ENCODE measurements at places on chromosomes 1 and 21.
A peak's percentile ranks its signal among the peaks of the same experiment; 100 is the strongest.

DNA sequence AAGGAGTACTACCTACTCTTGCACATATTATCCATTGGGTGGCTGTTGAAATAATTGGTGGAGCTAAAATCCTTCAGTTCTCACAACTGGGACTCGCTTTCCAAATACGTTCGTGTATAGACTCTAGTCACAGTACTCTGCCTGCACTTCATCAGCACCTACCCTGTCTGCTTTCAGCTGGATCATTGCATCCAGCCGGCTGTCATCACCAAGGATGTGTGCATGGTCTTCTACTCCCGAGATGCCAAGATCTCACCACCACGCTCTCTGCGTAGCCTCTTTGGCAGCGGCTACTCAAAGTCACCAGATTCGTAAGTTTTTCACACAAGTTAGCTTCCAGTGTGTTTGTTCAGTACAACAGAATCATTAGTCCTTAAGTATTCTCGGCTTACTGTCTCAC is 37.3 kb upstream of the PGD start:
- no peak for DNase-seq

DNA sequence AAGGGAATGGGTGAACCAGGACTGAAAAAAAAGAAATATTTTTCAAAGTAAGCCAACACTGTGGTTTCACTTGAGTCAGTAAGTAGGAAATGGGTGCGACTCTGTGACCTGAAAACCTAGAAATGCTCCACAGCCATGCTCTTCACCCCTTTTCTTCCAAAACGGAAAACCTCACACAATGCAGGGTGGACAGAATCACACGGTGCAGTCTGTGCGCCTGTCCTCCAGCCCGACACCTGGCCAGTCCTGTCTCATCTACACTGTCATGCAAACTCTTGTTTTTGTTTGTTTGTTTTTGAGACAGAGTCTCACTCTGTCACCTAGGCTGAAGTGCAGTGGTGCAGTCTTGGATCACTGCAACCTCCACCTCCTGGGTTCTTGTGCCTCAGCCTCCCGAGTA is 53.3 kb downstream of the B3GALT5 start:
- no peak for DNase-seq

DNA sequence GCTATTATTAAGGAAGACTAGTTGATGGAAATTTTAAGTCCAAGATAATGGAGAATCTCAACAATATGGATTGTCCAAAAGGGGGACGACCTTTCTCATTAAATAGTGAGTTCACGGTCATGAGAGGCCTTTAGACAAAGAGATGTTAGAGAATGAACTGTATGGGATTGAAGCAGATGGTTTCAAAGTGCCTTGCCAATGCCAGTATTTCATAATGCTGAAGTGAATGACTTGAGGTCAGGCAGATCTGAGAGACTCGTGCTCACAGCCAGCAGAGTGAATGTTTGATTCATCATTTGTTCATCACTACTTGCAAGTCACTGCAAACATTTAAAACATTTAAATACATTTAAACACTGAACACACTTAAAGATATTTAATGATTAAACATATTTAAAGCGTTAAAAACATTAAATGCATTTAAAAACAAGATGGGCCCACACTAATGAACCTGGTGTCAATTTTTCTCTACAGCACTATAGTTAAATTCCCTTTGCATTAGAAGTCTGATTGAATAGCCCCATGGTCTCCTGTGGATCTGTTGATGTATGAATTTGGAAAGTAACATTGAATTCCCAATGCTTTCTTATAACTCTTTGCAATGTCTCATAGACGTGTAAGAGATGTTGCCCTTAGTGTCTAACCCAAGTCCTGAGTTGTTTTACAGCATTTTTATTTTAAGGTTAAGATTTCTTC is 80.7 kb downstream of the TGFB2 start:
- DNase-seq, result no peak

DNA sequence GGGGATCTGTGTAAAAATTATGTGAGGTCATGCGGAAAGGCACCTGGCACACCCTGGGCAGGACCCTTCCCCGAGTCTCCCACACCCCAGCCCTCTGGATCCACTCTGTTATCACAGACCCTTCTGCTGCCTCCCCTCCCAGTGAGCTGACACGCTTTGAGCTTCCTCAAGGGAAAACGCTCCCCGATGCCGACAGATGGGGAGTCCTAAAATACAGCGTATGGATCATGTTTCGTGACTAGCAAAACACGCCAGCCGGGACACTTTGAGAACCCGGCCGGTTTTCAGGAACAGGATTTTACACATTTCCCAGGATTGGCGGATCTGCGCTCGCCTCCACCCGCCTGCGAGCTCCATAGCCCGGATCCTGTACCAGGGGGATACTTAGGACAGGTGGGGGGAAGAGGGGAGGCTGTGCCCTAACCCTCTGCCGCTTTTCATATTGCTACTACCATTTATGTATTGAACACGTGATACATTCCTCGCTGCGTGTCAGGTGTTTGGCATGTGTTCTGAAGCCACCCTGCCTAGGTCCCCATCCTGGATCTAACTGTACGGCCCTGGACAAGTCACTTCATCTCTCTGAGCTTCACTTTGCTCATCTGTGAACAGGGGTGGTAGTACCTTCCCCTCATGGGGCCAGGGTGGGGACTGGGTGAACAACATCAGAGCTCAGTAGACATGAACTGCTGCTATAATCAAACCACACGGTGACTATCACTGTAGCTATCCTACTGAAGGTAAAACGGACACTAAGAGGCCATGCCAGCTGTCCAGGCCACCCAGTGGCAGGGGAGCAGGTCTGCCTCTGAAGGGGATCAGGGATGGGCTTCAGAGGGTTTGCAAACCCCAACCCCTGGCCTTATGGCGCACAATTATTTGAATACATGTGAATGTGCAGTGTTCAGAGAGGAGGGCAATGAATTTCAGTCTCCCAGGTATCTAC is 63.2 kb downstream of the SSBP3 start:
- no peak for DNase-seq

- no peak for DNase-seq
Observed at GRCh38 chr1:38153778-38154470, 107.3 kb upstream of the POU3F1 start.

- no peak for DNase-seq
Observed at GRCh38 chr21:45839274-45839673, 142.3 kb upstream of the COL6A1 start.

DNA sequence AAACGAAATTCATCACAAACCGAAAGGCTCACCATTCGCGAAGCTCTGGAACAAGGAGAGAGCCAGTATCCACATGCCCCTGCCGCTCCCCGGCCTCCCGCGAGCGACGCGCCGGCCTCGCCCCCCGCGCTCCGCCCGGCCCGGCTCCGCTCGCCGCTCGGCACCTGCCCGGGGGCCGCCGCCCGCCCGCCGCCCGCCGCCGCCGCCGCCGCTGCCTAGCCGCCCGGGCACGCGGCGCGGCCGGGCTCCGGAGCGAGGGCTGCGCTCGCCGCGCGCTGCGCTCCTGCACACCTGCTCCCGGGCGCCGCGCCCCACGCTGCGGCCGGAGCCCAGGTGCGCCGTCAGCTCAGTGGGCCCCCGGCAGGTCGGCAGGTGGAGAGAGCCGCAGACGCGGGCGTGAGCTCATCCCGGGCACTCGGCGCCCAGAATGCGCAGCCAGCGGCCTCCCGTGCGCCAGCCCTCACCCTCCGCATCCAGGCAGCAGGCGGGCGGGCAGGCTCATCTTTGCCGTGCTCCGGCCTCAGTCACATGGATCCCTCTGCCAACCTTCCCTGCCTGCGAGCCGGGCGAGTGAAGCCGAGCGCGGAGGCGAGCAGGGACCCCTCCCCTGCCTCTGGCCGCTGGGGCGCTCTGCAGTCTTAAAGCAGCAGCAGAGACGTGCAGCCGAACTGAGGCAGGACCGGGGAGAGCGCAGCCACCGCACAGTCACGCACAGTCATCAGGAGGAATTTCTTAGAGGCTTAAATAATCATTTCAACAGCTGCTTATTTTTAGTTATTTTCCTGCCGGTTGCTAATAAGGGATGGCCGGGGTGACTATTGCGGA is at the start of gene DSCAM:
TSS of gene DSCAM (minus strand) at position 572 of the 825 bp plus-strand sequence. CDS start at position 75, 497 bp downstream.
- no peak for DNase-seq

DNA sequence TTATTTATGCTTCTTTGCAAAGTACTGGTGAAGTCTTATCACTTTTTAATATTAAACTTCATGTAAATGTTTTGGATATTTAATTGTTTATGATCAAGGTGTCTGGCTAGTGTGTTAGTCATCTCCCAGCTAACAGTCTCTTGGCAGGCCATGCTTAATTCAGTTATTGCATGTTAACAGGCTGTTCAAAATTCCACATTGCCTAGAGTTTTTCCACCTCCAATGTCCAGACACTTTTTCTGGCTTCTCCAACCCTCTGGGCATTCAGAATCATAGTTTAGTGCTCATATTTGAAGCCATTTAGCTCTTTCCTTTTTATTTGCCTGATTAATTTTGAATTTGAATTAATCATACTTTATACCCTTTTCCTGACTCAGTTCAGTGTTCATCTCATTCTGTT is 69.2 kb downstream of the OLFML2B start:
- no peak for DNase-seq

- DNase-seq, result no peak
Observed at GRCh38 chr1:174008979-174009378, 13.2 kb downstream of the RC3H1 start.

DNA sequence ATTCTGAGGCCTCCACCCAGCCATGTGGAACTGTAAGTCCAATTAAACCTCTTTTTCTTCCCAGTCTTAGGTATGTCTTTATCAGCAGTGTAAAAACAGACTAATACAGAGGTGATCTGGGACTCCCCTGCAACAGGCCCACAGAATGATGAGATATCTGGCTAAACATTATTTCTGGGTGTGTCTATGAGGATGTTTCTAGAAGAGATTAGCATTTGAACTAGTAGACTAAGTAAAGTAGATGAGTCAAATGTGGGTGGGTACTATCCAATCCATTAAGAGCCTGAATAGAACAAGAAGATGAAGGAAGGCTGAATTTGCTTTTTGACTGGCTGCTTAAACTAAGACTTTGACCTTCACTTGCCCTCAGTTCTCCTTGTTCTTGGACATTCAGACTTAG is 396.5 kb upstream of the LRRC7 start:
- DNase-seq, result no peak

DNA sequence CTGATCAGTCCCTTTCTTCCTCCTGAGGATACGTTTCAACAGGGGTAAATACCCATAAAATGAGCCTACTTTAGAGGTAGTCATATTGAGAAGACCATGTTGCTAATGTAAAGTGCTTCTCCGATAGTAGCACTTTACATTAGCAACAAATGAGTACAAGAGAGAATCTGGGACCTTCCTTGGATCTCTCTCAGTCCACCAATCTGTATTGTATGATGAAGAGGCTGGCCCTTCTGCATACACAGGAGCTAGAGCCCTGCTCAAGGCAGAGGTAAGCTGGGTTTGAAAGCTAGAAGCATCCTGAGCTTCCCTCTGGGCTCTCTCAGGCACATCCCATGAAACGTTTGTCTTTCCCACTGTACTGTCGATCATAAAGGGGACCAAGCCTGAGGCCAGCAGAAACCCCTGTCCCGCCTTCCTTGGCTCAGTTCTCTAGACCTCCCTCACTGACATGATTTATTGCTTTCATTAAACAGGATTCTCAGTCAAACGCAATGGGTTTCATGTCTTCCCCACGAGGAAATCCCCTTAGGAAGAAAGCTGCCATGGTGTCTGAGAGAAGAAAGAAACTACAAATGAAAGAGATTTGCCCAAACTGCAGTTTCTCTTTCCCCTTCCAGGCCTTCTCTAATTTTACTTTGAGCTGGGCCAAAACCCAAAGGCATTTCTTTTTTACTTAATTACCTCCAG is 62.8 kb upstream of the BCAR3 start:
- no peak for DNase-seq

GRCh38 chr1:116508984-116509980 is 61.5 kb downstream of the CD58 start:
- DNase-seq, result peak; percentile 87

DNA sequence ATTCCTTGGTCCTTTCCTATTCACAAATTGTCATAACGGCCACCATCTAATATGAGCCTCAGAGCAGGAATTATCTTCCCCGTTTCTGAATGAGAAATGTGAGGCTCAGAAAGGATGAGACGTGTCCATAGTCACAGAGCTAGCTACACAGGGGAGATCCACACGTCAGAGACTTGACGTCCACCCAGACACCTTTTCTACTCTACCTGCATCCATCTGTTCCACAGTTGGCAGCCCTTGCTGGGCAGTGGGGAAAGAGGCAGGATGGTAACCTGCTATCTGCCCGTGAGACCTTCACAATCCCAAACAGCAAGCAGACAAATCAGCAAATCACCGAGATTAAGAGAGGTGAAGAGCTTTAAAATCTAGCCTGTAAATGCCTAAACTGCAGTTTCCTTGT is 8.4 kb downstream of the RIMS3 start:
- no peak for DNase-seq

- no peak for DNase-seq
Observed at GRCh38 chr1:175367039-175367758, 174.6 kb upstream of the KIAA0040 start.

- no peak for DNase-seq
Observed at GRCh38 chr1:68279846-68280245, 47.5 kb upstream of the WLS start.

DNA sequence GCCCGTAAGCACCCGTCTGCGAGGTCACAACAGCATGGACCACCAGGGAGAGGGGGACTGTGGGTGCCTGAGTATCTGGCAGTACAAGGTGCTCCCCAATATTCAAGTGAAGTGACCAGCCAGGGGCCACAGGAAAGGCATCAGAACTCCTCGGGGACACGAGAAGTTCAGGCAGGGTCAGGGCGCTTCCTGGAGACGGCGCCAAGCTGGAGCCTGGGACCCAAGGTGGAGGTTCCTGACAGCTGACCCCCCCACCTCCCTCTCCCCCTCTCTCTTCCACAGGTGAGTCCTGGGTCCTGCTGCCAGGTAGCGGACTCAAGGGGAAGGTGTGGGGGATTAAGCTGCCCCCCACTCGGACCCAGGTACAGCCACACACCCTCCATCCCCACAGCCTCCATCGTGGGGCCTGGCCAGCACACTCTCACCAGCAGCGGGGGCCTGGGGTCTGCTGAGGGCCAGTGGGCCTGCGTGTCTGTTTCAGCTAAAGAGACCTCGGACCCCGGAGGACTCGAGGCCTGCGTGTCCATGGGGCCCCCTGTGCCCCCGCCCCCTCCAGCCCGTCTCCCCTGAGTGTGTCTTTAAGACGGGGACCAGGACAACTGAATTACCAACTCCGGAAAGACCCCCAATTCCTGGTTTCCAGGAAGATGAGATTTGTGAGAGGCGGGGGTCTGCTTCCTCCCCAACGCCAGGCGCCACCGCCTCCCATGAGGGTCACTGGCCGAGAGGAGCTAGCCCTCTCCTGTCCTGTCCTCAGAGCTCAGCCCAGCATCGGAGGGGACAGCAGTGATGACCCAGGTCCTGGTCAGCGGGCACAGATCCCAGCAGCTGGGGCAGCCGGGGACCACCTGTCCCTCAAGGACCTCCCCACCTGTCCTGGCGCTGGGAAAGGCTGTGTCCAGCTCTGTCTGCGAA is 6.2 kb downstream of the TNFRSF18 start:
- DNase-seq, result no peak

DNA sequence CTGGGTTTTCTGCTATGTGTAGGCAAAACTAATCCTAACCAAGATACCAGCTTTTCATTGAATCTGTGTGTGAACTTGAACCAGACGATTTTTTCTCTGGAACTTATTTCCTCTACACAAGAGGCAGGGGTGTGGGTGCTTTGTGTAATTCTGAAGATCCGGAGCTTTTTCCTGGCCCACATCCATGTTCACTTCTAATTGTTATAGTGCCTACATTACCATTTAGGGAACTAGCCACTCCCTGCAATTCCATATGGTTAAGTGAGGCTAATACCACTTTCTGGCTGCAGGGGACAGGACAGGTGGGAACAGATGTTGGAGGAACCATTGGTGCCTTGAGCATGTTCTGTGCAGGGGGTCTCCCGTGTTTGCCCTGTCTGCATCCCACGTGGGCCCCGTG is 83.4 kb upstream of the FMN2 start:
- no peak for DNase-seq

- DNase-seq, result no peak
Observed at GRCh38 chr1:103941086-103941485, 191.4 kb downstream of the AMY1C start.

GRCh38 chr1:97145321-97145956 is 423.9 kb downstream of the PTBP2 start:
- DNase-seq, result no peak
